ENCODE measurements at places on chromosomes 3 and 15. TPM values are rescaled to one million over a fixed set of nuclear protein-coding genes. Genes with fewer than 3 reads are reported as not detected.
A peak's percentile ranks its signal among the peaks of the same experiment; 100 is the strongest.

DNA sequence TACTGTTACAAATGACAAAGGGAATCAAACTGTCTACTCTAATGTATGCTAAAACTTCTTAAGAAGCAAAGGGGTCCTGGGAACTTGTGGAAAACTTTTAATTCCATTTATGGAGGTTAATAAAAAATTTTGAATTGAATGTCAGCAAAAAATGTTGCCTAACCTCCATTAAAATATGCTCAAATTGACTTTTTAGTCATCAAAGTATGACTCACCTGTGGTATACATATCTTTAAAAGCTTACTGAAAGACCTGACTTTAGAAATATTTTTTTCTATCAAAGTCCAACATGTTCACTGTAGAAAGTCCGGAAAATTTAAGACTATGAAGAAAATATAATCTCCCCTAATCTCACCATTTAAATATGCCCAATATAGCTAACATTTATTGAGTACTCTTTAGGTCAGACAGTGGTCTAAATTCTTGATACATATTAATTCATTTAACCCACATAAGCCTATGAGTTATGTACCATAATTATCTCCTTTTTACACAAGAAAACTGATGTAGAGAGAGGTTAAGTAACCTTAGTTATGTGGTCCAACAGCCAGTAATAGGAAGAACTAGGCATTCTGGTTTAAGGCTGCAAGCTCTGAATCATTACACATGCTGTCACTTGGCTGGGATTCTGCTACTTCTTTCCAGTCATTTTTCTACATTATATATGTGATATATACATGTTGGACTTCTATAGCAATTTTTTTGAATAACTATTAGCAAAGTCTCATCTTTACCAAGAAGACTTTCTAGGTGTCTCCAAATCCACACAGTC, 83.6 kb downstream of the PDZRN3 start:
- no peak for DNase-seq

GRCh38 chr3:173398111-173398479, 551 bp downstream of the NLGN1 start:
- DNase-seq: peak; percentile 61

DNA sequence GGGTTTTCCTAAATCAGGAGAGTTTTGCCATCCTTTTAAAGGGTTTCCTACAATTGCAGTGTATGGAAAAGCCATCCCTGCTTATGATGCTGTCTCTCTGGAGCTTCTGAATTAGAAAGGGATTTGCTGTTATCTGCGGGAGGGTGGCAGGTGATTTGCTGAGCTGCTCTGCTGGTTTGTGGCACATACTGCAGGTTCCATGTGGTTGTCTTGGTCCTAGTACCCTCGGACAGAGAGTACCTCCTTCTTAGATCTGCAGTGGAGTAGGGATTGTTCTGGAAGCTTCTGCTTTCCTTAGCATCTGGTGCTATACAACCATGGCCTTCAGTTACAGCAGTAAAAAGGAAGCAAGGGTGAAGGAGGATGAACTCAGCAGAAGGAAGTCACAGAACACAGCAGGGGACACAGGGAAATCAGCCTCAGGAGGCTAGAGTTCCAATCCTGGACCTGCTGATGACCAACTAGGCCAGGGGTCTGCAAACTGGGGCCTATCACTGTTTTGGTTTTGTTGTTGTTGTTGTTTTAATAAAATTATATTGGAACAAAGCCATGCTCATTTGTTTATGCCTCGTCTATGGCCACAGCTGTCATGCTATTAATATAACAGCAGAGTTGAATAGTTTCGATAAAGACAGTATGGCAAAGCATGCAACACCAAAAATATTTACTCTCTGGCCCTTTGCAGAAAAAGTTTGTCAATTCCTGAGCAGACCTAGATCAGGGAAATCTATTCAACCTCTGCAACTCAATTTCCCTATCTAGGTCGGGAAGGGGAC, 39.5 kb downstream of the STARD5 start:
- DNase-seq: no peak

DNA sequence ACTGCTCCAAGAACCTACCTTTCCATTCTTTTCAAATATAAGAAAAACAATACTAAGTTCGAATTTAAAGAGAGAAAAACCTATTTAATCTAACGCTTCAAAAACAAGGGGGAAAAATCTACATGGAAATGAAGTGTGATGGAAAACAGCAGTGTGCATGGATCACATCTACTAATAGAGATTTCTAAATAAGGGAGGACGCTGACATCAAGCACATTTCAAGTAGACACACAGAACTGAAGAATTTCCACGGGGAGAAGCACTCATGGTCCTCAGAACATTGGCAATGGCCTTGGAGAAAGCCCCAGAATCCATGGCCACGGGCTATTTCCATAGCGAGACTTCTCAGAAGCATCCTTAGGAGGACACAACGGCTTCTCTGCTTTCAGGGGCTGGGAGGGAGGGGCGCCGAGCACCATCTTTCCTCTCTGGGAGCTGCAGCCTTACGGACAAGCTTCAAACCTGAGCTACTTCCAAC, 1.0 kb downstream of the TASOR start:
- DNase-seq: no peak

Gene LRTM1
- total RNA-seq: not detected

Gene TMCO5A
- not detected for total RNA-seq

Gene OTOL1
- not detected for total RNA-seq

Gene FOXL2NB
- total RNA-seq: 3.5 TPM

- no peak for DNase-seq
These were observed 603.2 kb upstream of the KCNMB2 start for GRCh38 chr3:177932750-177933660.

GRCh38 chr3:37693511-37694283, 168.0 kb upstream of the CTDSPL start:
- no peak for DNase-seq

Gene CCDC13
- total RNA-seq: 0.65 TPM

- DNase-seq: no peak
These were observed 50.4 kb upstream of the DCLK3 start for GRCh38 chr3:36814776-36815175.

DNA sequence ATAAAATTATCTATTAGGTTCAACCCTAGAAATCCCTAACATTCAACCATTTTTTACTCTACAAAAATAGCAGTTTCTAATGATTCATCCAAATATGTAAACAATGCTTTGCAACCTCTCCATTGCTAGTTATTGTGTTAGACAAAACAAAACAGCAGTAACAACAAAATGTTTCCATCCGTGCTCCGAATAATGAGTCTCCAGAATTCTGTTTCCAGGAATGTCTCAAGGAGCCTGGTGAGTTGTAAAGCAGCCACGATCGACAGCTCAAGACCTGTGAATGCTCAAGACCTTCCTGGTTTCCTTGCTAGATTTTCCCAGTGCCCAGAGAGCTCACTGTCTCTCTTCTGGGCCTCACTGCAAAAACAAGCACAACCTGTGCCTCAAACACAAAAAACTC, 49.9 kb downstream of the CHRD start:
- DNase-seq: no peak

DNA sequence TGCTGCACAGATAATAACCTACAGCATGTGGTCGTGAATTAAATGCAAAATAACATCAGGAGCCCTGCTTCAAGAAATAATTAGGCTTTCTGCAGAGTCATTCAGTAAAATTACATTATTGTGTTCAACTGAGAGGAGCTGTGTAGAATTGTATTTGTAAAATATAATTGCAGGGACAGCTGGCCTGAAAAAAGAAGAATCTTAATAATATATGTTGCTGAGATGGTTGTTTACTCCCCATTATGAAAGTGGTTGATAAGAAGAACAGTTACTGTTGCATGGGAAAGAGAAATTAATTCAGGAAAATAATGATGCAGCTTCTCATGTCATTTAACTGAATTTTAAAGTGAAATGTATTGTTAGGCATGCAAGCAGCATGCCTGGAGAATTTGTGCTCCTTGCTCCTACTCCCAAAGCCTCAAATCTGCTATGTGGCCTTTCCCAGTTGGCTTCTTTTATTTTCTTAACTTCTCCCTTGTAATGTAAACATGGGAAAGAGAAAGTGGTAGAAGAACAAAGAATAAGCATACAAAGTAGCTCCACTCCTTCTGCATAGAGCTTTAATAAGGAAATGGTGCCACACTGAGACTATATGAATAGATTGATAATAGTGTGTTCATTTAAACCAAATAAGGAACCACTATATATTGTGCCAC, 100.1 kb downstream of the VGLL3 start:
- DNase-seq: no peak

GRCh38 chr15:71197620-71198019, 82.3 kb downstream of the THSD4 start:
- no peak for DNase-seq

Gene GABRA5
- 0.43 TPM for total RNA-seq

Gene PLXNA1
- total RNA-seq: 42.2 TPM

Gene RARRES1
- 9.8 TPM for total RNA-seq

GRCh38 chr3:97817965-97818364, 3.8 kb upstream of the CRYBG3 start:
- no peak for DNase-seq

GRCh38 chr3:89042236-89042835, 65.1 kb upstream of the EPHA3 start:
- DNase-seq: no peak

GRCh38 chr15:81530271-81530691, 156.3 kb upstream of the TMC3 start:
- DNase-seq: no peak

DNA sequence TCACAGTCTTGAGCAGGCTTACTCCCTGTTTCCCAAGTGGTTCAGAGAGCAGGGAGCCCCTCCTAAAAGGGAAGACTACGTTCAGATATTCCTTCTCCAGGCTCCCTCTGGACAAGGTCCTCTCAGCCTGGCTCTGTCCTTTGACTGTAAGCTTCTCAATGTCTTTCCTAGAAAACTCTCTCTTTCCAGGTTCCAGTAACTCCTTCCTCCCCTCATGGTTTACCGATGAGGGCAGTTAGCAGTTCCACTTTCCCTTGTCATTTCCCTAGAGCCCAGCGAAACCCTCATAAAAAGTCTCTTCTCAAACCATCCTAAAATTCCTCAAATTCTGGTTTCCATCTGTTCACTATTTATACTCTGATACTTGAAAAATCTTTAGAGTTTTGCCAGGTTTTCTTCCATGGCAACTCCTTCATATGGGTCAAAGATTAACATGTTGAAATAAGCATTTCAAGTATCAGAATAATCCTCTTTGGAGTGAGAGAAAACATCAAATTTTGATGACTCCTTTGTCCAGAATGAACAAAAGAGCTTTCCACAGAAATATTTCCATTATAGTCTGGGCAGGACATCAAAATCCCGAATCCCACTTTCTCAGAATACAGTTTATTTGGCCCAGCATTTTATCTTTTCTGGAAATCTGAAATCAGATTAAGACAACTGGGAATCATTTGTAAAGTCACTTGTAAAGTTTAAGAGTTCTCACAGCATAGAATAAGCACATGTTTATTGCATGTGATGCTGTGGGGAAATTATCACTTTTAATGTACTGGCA, 599.4 kb downstream of the UNC13C start:
- DNase-seq: no peak

DNA sequence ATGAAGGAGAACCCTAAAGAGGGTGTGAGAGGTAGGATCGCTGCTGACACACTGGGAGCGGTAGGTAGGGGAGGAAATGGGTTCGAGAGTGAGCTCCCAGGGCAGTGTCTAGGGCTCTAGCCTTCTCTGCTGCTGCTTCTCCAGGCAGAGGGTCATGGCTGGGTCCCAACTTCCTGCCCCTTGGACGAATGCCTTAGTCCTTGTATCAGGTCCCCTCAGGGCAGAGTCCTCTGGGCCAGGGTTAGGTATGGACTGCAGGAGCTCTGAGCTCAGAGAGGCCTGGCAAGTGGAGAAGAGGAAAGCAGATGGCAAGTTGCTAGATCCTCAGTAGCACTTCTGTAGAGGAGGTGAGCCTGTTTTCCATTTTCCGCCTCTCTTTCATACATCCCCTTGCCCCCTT, 2.9 kb downstream of the CORO2B start:
- no peak for DNase-seq

- no peak for DNase-seq
These were observed 48.2 kb upstream of the TEX264 start for GRCh38 chr3:51622868-51623267.

Gene CLDN16
- total RNA-seq: 29.7 TPM

- no peak for DNase-seq
These were observed 90.7 kb downstream of the KLHL25 start for GRCh38 chr15:85704066-85704465.

DNA sequence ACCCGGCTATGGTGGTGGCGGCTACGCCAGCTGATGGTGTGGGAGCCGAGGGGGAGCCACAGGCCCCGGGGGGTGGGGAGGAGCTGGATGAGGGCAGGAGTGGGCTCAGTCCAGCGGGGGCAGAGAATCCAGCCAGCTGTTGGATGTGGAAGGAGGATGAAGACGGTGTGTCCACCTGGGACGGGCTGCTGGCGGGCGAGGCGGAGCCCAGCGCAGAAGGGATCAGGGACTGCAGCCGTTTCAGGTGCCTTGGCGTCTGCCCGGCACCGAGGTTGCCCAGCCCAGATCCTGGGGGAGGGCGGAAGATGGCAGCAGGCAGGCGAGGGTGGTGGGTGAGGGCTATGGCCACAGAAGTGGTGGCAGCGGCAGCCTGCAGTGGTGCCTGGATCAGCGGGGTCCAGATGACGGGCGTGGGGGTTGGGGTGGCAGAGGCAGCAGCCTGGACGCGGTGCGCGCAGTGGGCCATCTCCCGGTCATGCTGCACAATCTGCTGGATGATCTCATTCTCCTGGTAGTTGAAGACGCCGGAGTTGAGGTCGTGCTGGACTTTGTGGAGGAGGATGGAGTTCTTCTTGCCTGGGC, 45.3 kb downstream of the HCN4 start:
- no peak for DNase-seq

GRCh38 chr3:64900156-64900555, 212.4 kb upstream of the ADAMTS9 start:
- DNase-seq: no peak

Gene CYP11A1
- total RNA-seq: 2.6 TPM

DNA sequence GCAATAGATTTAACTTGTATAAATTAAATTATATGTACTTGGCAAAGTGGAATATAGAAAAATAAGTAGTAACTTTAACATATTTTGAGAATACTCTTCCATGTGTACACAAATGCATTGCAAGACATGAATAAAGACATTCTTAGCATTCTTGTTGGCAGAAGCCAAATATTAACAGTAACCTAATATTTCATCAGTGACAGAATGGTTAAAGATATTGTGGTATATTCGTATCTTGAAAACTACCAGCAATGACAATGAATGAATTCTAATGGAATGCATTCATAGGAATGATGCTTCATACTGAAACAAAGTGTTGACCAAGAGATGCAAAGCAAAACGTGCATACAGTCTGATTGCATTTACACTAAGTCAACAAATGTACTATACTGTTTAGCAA, 524.7 kb downstream of the GRM7 start:
- DNase-seq: no peak

DNA sequence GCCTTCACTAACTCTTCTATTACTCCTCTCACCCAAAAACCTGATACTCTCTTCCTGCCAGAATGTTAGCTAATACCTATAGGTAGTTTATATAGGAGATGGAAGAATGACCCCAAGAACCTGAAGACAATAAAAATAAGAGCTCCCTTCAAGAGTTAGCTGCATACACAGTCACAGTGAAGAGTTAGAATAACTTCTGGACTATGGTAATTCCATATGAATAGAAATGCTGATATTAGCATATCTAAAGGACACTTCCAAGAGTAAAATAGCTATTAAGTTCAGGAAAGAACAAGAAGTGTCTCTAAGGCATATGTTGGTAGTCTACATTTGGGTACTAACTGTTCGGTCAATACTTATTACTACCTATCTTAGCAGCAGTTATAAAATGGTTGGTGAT, 134.2 kb downstream of the VGLL3 start:
- DNase-seq: no peak

- no peak for DNase-seq
These were observed 721 bp upstream of the ZIC1 start for GRCh38 chr3:147408188-147409100.

Gene WDR93
- not detected for total RNA-seq

Gene PLSCR2
- total RNA-seq: not detected

- no peak for DNase-seq
These were observed 95.9 kb downstream of the FEZF2 start for GRCh38 chr3:62277450-62277849.
